ENCODE measurements at places on chromosomes 12 and 14.

GRCh38 chr12:92556141-92556540 is 146.6 kb upstream of the PLEKHG7 start:
- no peak for DNase-seq

DNA sequence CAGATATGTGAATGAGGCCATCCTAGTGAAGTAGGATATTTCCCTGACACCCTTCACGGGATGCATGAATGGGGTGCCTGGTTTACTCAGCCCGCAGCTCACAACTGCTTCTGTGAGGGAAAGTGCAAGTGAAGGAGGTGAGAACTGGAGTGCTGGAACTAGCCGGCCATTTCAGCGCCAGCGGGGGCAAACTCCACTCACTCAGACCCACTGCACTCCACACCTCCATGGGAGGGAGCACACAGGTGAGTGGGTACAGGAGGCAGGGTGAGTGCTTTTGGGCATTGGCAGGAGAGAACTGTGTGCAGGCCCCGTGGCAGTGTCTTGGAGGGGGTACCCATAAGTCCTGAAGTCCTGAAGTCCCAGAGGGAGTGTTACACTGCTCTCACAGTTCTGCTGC is 1008.4 kb downstream of the SLC6A15 start:
- DNase-seq, result no peak

DNA sequence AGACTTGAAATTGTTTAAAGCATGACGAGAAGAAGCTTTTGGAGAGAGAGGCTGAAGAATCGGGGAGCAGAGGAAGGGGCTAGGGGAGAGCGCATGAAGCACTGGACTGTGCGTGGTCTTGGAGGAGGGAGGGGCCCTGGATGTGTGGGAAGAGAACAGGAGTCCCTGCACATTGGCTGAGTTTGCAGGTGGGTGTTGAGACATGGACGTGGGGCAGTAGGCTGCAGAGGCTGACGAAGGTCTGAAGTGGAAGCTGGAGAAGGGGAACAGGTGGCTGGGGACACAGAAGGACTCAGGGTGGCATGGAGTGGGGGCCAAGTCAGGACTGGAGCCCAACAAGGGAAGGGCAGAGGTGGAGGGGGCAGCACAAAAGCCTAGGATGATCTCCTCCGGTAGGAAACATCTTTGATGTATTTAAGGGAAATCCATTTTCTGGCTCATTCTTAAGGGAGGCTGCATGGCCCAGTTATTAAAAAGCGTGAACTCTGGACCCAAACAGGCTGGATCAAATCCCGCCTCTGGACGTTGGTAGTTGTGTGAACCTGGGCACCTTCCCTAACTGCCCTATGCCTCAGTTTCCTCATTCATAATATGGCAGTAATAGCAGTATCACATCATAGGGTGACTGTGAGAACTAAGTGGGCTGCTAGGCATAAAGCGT is 29.0 kb downstream of the ADGRD1 start:
- no peak for DNase-seq

DNA sequence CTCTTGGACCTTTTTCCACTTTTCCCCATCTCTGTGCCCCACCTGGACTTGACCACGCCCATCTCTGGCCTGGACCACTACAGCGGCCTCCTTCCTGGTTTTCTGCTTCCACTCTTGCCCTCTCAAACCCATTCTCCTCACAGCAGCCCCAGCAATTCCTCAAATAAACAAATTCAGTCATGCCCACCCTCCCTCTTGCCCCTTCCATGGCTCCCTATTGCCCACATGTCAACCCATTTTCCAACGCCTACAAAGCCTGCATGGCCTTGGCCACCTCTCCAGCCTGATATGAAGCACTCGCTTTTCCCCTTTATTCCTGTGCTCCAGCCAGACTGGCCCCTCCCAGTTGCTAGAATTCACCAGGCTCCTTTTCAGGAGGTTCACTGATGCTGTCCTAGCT is 5.9 kb upstream of the OTUB2 start:
- DNase-seq, result no peak

DNA sequence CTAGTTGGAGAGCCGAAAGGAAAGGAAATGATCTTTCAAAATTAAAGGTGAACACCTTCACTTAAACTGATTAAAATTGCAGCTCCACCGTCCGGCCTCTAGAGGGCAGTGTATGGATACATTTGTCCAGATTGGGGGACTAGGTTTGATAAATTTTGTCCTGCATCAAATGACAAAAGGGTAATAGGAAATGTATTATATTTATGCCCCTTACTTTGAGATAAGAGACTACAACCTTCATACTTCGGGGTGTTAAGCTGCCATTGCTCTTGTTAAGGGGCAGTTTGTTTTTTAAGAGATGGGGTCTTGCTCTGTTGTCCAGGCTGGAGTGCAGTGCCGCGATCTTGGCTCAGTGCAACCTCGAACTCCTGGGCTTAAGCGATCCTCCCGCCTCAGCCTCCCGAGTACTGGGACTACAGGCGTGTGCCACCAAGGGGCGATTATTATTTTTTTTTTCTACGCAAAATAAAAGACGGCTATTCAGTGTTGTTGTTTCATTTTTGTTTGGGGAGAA is 818 bp upstream of the SUOX start:
- DNase-seq, result peak; percentile 68

GRCh38 chr14:103087343-103087835 is 3.4 kb downstream of the LBHD2 start:
- no peak for DNase-seq

GRCh38 chr12:42426746-42427145 is 100.8 kb downstream of the PPHLN1 start:
- no peak for DNase-seq

DNA sequence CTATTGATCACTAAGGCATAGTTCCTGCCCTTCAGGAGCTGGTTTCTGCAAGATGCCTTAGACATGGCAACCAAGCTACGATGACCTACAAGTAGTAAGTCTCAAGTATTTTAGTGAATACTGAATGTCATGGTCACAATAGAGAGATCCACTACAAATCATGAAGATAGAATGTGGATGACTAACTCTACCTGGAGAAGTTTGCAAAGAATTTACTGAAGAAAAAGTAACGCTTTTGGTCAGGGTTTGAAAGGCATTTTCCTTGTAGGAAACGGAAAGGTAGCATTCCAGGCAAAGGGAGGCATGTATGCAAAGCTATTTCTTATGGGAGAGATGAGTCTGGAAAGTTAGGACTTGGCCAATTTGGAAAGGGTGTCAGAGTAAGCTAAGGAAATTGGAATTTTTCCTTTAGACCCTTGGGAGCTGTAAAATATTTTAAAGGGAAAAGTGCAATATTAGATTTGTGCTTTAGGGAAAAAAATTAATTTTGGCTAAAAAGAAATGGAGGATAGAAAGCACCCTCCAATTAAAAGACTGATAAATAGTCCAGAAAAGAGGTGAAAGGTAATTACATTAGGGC is 377.5 kb downstream of the EGLN3 start:
- DNase-seq, result no peak

DNA sequence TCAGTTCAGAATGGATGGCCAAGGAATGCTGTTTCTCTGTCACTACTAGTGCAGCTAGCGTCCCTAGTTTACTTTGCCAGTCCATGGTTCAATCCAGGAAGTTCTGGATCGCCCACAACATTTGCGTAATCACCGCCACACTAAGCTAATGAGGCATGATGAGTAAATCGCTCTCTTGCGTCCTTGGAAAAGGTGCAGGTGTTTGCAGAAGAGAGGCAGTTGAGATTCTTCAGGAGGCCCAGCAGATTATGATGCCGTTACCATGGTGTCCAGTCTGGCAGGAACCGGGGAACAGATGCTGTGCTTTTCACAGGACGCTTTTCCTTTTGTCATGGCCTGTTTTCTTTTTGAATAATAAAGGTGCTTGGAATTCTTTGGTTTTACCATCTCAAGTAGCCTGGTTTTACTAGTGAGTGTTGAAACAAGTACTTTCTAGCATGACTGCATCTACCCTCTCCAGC is 9.0 kb downstream of the TPH2 start:
- no peak for DNase-seq

- DNase-seq, result no peak
Measured at GRCh38 chr14:27410981-27411380, 813.1 kb upstream of the NOVA1 start.

- no peak for DNase-seq
Measured at GRCh38 chr12:25135531-25136154, 59.3 kb downstream of the DNAI7 start.

- no peak for DNase-seq
Measured at GRCh38 chr12:3629057-3629830, 123.7 kb downstream of the CRACR2A start.

GRCh38 chr12:4227046-4227445 is 46.5 kb upstream of the CCND2 start:
- DNase-seq, result no peak

DNA sequence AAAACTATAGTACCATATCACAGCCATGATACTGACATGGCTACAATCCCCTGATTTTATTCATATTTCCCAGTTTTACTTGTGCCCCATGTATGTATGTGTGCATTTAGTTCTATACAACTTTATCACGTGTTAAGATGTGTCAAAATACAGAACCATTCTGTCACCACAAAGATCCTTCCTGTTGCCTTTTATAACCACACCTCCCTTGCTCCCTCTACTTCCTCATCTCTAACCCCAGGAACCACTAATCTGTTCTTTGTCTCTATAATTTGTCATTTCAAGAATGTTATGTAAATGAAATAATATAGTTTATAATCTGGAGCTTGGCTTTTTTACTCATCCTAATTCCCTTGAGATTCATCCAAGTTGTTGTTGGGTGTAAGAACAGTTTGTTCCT is 358.4 kb downstream of the DPF3 start:
- no peak for DNase-seq

GRCh38 chr12:71092290-71092689 is 65.5 kb downstream of the TSPAN8 start:
- DNase-seq, result no peak

DNA sequence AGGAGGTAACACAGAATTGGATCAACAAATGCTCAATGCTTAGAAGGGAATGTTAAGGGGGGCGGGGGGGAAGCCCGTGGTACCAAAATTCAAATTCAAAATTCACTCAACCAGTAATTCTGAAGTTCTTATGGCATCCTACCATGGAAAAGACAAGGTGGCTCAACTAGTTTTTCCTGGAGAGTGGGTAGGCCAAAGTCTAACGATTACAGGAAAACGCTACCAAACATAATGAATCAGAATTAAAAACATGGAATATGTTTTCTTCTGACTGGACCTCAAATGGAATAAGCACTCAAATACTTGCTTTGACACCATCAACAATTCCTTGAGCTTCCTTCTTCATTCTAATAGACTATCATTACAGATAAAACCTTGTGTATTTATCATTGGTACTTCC is 2.3 kb downstream of the NACA start:
- no peak for DNase-seq

GRCh38 chr14:55671641-55672040 is 91.6 kb downstream of the KTN1 start:
- no peak for DNase-seq

GRCh38 chr12:24373004-24373403 is 423.5 kb upstream of the SOX5 start:
- no peak for DNase-seq

GRCh38 chr12:113469949-113470743 is 1.5 kb downstream of the LHX5 start:
- no peak for DNase-seq

DNA sequence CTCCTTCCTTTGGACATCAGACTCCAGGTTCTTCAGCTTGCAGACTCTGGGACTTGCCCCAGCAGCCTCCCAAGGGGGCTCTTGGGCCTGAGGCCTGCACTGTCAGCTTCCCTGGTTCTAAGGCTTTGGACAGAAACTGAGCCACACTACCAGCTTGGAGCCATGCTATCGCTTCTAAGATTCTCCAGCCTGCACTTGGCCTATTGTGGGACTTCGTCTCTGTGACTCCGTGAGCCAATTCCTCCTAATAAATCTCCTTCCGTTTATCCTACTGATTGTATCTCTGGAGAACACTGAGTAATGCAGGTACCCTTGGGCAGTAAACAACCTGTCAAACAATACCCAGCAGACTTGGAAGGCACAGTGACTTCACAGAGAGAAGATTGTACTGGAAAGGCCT is 24.9 kb upstream of the RHOJ start:
- DNase-seq, result no peak

GRCh38 chr14:95490138-95490509 is 26.3 kb downstream of the SYNE3 start:
- DNase-seq, result no peak

- DNase-seq, result no peak
Measured at GRCh38 chr12:34598352-34598827, 576.1 kb downstream of the ALG10 start.

GRCh38 chr12:121132601-121133481 is at the start of gene P2RX7:
Gene P2RX7 (plus strand): TSS chr12:121132876. CDS start chr12:121132971, 95 bp downstream.
- peak; percentile 16 for DNase-seq

DNA sequence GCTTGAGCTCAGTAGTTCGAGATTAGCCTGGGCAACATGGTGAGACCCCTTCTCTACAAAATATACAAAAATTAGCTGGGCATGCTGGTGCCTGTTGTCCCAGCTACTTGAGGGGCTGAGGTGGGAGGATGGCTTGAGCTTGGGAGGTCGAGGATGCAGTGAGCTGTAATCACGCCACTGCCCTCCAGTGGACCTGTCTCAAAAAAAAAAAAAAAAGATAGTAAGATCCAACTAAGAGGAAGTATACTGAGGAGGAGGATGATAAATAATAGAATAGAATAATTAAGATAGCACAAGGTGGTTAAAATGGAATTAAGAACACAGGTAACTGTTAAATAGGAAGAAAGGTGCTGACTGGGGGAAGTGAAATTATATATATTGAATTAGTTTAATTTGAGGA is 37.0 kb upstream of the BAZ1A start:
- no peak for DNase-seq

DNA sequence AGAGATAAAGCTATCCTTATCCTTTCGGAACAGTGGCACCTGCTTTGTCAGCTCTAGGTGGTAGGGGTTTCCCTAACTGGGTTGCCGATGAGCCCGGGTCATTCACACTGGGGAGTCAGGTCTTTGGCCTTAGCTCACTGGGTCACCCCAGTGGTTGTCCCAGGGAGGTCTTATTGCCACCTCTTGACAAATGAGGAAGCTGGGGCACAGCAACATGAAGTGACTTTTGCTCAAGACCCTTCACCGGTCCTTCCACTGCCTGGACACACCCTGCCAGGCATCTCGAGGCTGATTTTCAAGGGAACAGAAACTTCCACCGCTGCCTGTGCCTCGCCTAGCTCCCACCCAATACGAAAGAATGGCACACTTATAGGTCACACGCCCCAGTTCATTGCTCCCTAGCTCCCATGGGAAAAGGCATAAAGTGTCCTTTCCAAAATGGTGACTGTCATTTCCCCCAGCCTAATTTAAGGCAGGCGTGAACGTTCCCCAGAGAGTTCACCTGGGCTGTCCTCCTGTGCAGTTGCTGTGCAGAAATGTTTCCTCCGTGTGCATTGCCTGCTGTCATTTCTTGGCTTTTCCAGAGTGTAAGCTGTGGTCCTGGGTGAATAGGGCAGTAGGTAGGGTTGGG is 156.1 kb upstream of the CCND2 start:
- no peak for DNase-seq

DNA sequence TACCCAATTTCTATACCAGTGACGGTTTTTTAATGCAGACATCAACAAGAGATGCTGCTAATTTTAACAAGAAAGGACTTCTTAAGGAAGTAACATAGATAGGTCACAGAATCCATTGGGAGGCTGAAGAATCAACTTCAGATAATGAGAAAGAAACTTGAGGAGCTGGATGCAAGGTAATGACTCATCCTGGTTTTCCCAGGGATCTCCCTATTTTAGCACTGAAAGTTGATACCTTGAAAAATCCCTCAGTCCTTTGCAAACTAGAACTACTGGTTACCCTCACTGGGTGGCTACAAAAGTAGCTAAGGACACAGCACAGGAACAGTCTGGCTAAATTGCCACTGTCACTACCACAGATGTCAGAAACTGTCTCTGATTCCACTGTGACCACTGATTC is 561.9 kb downstream of the FLRT2 start:
- DNase-seq, result no peak

All from stimulated activated CD4-positive, alpha-beta T cell treated with anti-CD3 and anti-CD28 coated beads, Interleukin-1b, Interleukin-23, amount 100 ng/mL, for 4 hours (primary cell).